ENCODE measurements at places on chromosomes 2 and 18.

DNA sequence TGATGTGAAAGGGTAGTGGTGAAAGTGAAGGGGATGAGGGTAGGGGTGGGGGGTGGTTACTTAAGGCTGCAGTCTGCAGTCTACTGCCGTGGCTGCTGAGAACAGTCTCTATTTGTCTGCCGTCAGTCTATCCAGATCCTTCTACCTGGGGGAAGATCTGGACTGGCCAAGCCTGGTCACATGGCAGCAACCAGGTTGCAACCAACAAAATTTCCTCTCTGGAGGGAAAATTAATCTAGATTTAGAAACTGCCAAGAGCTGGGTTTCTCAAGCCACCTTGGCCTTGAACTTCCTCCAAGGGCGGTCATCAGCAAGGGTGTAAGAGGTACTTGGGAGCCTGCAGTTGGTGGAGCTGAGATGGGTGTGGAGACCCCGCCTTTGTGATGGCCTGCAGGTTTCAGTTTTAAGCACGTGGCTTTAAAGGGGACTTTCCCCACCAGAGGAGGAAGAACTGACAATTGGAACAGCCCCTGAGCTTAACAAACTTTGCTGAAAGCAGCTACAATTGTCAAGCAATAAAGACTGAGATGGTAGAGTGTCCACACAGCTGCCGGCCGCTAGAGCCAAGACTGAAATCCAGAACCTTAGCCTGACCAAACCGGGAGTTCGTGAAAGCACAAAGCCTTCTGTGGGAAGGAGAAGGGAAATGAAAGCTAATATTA is 31.4 kb upstream of the KCMF1 start:
- no peak for DNase-seq

DNA sequence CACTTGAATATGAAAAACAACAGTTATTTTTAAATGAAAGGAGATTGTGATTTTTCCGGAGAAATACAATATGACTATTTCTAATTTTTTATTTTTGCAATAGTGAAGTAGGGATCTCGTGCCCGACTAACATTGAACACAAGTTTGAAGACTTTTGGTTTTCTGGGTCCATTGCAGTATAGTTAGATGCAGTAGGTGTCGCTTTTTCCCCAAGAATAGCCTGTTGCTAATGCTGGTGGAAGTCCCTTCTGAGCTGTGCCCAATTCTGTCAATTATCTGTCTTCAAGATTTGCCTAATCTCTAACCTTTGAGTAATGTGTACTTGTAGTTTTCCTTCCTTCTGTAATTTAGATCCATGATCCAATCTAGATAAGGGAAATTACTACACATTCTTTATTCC is 36.5 kb downstream of the SEMA4F start:
- DNase-seq = peak; percentile 46

GRCh38 chr2:236338495-236339184 is 74.4 kb upstream of the ASB18 start:
- DNase-seq = no peak

DNA sequence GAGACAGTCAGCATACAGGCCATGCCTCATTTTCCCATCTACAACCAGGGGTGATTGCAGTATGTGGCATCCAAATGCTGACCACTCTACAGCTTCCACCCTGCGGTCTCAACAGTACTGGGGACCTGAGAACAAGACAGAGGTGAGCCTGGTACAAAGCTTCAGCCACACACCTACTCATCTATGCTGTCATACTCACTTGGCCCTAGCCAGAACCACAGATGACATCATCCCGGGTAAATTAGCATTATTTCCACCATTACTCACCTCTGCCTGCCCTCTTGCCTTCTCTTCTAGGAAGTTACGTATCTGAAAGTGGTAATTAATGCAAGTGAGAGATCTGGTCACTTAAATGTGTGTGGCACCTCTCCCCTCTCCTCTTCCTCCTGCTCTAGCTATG is 208.2 kb upstream of the ARL4C start:
- DNase-seq = no peak

- DNase-seq = no peak
Observed at GRCh38 chr18:77197073-77197472, 52.6 kb upstream of the GALR1 start.

GRCh38 chr2:71600555-71600954 is 147.2 kb downstream of the DYSF start:
- DNase-seq = no peak

DNA sequence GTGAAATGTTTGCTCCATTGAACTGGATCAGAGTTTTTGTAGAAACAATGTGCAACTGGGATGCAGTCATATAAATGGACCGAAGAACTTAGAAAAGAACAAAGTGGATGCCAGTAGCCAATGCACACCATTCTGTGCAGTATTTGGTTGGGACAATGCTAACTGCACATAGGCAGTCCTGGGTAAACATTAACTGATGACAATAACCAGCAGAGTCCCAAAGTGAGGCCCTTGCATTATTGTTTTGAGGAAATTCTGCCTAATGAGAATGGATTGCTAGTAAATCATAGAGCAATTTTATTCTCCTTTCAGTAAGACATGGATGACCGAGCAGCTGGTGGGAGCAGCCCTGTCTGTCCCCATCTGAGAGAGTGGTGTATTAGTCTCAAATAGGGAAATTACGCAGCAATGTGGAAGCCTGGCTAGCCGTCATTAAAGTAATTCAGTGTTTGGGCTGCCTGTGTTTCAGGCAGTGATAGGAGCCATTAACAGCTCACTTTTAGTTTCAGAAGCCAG is 94.9 kb downstream of the KCTD1 start:
- DNase-seq = no peak

DNA sequence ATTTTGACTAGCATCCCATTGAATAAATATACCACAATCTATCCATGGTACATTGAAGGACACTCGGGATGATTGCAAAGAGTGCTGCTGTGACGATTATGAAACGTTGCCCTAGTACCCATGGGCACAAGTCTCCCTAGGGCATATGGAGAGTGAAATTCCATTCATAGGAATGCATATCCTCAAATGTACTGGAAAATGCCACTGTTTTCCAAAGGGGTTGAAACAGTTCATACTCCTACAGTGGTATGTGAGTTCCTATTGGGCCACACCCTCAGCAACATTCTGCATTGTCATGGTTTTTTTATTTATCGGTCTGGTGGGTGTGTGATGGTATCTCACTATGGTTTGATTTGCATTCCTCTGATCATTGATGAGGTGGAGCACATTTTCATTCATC is 130.6 kb downstream of the TWIST2 start:
- DNase-seq = no peak

DNA sequence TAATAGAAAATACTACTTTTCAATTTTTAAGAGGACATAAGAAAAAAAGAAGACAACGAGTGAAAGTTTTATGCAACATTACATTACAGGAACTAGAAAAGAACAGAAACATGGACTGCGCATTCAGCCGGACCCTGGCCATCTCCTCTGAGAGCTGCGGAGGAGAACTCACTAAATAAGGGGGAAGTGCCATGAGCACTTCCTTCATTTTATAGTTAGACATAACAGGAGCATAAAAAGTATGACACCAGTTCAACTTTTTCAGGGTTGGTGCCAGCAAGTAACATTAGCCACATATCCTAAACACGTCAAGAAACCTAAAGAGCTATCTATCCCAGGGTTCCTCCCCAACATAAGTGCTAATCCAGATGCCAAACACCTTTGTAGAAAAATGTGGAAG is 78.0 kb upstream of the SERTAD2 start:
- no peak for DNase-seq

GRCh38 chr18:814300-815084 is 2.5 kb upstream of the YES1 start:
- DNase-seq = no peak

DNA sequence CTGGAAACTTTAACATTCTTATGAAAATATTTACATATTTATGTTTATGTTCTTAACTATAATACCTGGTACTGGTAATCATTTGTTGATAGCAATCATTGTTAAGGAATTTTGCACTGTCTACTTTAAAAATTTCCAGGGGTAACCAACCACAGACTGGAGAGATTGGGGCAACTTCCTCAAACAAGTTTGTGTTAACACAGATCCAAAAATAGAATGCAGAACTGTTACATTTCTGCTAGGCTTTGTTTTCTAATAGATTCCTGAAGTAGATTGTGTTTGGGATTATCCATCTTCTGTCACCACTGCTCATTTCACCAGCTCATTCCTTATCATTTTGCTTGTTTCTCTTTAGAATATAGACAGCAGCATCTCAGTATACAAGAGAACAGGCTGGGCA is 23.7 kb downstream of the RNF125 start:
- no peak for DNase-seq

DNA sequence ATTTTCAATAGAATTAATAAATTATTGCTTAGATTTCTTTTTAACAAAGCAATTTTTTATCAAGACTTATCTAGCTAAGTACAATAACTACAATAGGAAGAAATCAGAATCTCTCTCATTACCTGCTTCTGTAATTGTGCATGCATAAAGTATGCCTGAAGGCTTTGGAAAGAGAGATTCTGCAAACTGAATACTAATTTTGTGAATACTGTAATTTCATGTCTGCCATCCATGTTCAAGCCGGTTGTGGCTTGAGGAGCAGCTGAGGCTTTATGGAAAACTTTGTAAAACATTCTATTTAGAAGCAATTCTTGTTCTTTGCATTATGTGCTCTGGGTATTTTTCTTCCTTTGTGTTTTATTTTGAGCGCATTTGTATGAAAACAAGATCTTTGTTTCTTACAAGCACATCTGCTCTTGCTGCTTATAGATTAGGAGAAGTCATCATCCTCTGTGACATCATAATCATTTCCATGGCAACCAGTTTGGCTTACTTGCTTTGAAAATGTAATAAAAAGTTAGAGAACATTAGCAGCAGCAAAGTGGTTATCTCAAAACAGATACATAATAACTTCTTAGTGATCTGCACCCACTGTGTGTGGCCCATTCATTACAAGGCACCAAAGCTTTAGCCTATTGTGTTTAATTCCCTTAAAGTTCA is 16.0 kb upstream of the IKZF2 start:
- no peak for DNase-seq

DNA sequence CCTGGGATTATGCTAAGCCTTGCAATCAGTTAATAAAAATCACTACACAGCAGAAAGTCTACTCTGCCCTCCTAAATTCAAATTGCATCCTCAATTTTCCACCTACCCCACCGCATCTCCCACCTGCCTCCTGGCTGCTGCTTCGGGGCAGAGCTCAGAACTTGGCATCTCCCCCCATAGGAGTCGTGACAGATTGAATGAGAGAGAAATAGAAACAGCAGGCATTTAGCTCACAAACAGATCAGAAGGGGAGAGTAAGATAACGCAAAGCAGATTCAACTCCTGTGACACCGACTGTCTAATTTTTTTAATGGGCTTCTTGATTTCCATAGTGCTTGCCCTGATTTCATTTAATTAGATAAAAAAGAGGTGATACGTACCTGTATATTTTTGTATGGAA is 24.7 kb upstream of the LRRC30 start:
- DNase-seq = no peak

DNA sequence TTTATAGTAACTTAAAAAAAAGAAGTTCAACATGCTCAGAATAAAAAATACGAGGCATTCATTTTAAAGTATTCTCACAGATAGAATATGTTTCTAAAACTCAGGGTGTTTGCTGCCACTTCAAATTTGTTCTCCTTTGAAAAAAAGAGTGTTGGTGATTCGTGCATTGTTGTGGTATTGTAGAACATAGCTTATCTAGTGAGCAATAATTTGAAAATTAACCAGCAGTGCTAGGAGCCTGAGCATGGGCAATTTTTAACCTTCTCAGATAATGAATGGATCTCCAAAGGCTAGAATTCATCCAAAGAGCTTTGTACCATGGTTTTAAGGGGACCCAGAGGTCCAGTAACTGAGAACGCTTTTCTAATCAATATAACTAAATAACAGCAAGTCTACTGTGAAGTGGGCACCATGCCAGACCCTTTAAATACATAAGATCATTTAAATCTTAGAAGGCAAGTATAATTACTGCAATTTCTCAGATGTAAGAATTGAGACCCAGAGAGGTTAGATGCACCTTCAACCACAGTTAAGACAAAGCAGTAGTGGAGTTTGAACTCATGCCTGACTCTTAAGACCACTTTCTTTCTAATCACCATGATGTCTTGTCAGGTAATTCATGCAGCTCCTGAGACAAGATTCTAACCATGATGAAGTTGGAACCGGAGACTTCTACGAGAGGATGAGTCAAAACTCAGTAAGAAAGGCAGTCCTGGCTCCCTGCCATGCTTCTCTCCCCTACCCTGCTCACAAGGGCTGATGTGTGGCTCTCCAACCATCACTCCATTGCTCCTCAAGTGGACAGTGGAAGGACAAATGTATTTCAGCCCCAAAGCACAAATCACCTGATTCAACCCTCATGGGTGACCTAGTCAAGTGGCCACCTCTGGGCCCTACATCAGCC is 3.4 kb downstream of the CYRIA start:
- DNase-seq = no peak

GRCh38 chr18:45728336-45729010 is 4.5 kb downstream of the SLC14A1 start:
- DNase-seq = no peak

- DNase-seq = peak; percentile 92
Observed at GRCh38 chr2:222399038-222399783, 25.1 kb upstream of the SGPP2 start.

DNA sequence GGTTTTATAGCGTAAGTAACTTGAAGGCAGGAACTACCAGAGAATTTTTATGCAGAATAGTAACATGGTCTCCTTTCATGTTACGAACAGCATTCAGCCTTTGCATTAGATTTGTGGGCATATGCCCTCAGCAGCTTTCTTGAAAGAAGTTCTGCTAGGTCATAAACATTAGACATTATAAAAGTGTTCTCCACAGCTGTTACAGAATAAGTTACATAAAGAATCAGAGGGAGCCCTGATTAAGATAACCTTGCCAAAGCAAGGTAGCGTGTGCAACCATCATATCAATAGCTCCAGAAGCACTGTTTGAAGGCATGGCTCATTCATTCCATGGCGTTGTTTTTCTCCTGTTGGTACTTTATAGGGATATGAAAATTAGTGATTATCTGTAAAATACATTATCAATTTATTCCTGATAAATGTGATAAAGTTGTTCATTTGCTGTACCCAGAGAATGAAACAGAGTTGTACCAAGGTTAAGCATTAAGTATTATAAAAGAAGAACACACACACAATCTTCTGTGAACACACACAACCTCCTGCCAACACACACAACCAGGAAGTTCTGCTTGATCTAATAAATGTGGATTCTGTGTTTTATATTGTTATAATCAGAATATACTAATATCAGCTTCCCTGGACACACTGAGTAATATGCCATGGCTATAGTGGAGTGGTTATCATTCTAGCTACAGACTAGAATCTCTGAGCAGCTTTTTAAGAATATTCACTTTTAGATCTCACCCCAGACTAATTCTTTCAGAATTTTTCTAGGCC is 286.7 kb upstream of the SLC39A10 start:
- DNase-seq = no peak

DNA sequence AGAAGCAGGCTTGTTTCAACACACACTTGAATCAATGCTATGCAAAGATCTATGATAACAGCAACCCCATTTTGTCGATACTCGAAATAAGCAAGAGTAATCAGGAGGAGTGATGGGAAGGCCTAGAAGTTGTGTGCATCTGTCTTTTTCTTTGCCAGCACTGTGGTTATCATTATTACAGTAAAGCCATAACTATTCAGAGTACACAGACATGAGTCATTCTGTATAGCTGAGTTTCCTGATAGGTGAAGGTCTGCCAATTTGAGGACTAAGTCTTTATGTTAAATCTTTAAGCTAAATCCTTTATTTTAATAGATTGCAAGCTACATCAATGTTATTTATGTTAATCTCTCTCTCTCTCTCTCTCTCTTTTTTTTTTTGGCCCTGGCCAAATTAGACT is 1344.4 kb upstream of the CELF4 start:
- no peak for DNase-seq

GRCh38 chr2:40178171-40178778 is 273.6 kb downstream of the SLC8A1 start:
- no peak for DNase-seq

GRCh38 chr2:175937216-175937615 is 64.9 kb downstream of the LNPK start:
- no peak for DNase-seq
